Activated CD4-positive, alpha-beta T cell treated with anti-CD3 and anti-CD28 coated beads, Interleukin-2, Interleukin-6, amounts not matched to agents 100 ng/mL and 50 ng/mL, durations not matched to agents 16 hours and 8 hours (primary cell): ENCODE measurements at places on chromosomes 6 and 20.

GRCh38 chr20:58829531-58829941 is 21.2 kb downstream of the GNAS-AS1 start:
- no peak for DNase-seq

DNA sequence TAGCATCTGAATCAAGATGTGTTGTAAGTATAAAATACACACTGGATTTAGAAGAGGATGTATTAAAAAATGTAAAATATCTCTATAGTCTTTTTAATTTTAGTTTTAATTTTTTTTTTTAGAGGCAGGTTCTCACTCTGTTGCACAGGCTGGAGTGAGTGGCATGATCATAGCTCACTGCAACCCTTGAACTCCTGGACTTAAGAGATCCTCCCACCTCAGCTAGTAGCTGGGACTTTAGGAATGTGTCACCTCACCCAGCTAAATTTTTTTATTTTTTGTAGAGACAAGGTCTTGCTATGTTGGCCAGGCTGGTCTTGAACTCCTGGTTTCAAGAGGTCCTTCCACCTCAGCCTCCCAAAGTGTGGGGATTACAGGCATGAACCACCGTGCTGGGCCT is 46.7 kb upstream of the EPB41L1 start:
- no peak for DNase-seq

GRCh38 chr6:82878812-82879211 is 186.8 kb downstream of the UBE3D start:
- no peak for DNase-seq

DNA sequence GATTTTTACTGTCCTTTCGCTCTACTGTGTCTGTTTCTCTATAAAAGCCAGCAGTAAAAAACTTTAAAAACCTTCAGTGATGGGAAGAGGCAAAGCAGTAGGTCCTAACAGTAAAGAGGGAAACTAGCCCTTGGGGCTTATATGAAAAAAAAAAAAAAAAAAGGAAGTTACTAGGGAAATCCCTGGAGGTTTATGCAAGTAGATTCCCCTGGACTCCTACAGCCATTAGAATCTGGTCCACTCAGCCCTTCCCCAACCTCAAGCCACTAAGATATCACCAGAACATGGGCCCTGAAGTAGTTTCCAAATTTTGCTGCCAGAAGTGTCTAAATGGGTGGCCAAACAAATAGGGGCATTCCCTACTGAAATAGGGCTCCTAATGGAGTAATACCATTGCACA is 70.5 kb upstream of the HINT3 start:
- no peak for DNase-seq

- DNase-seq: peak; percentile 33
These were observed 58.9 kb upstream of the SGK1 start for GRCh38 chr6:134376785-134377184.

- no peak for DNase-seq
These were observed 80.8 kb downstream of the CD164 start for GRCh38 chr6:109301418-109301817.

DNA sequence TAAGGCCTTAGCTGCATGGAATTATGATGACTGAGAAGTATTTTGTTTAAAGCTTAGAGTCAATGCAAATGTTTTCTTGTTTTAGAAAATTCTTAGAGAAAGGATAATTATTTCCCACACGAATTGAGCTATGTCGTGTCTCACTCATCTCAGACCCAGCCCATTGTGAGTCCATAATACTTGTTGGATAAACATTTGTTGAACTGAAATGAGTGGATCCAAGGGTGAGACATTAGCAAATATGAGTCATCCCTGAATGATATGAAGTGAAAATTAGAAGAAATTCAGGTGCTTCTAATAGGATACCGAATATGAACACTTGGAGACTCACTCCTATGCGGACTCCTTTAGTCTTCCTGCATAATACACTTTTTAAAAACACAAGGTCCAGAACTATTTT is 41.6 kb upstream of the ARMC2 start:
- no peak for DNase-seq

- peak; percentile 79 for DNase-seq
These were observed 129.1 kb upstream of the SMLR1 start for GRCh38 chr6:130697995-130698535.

DNA sequence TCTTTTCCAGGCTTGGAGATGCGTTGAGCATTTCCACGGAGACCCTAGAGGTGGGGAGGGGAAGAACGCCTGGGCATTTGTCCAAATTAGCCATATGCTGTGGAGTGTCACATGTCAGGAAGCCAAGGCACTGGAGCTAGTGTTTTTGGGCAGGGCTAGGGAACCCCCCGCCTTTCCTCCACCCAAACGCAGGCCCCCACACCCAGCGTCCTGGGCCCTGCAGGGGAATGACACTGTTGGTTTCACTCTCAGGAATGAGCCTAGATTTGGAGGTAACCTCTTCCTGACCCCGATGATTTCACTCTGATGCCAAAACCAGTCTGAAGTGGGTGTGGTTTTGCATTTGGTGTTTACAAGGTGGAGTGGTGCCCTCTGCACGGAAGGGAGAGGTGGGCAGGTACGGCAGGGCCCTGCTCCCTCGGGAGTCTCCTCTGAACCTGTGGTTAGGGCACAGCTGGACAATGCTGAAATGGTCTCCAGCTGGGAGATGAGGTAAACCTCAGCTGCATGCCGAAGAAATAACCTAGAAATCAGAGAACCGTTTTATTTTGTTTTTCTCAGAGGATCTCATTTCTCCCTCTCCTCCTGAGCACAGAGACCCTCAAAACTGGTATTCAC is 29.5 kb downstream of the MTHFD1L start:
- peak; percentile 46 for DNase-seq

- DNase-seq: no peak
These were observed 3.5 kb downstream of the SIRPA start for GRCh38 chr20:1898482-1899240.

GRCh38 chr6:53796791-53797190 is 2.0 kb downstream of the LRRC1 start:
- no peak for DNase-seq

GRCh38 chr6:109083657-109084056 is 11.0 kb downstream of the SESN1 start:
- DNase-seq: no peak

- DNase-seq: peak; percentile 23
These were observed 75.7 kb upstream of the BHLHE23 start for GRCh38 chr20:63082308-63082938.

DNA sequence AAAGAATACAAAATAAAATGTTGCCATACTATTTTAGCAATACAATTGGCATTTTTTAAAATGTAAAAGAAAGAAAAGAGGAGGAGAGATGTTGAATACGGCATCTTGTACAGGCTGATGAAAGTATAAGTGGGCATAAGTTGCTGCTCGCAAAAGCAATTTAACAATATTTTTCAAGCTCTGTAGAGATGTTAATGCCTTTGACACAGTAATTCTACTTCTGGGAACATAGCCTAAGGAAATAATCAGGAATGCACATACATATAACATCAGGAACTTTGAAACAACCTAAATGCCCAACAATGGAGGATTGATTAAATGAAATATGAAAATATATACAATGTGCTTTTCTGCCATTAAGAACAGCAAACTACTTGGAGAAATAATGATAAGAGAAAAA is 80.2 kb downstream of the LRRC1 start:
- DNase-seq: no peak

- DNase-seq: no peak
These were observed 58.8 kb upstream of the FUCA2 start for GRCh38 chr6:143570147-143570853.

GRCh38 chr6:105620878-105621277 is 218.0 kb upstream of the PREP start:
- DNase-seq: peak; percentile 75

DNA sequence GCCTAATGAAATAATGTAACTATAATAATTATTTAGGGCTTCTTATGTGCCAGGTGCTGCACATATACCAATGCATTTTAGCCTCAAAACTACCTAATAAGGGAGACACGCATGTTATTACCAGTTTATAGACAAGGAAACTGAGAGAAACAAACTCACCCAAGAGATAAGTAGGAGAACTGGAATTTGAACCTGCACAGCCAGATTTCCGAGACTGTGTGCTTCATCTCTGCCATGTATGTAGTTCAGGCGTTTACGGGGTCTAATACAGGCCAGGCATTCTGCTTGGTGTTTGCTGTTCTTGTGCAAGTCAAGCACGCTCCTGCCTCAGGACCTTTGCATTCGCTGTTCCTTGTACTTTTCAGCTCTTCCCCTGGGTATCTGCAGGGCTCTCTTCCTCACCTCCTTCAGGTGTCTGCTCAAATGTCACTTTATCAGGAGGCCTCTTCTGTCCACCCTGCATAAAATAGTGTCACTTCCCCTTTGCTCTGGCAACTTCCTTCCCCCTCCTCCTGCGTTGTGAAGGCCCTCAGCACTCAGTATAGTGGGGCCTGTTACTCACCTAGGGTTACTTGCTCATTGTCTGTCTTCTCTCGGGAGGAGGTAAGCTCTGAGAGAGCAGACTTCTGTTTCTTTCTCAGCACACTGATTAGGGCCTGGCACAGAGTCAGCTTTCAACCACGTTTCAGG is 6.1 kb upstream of the NSFL1C start:
- no peak for DNase-seq

- no peak for DNase-seq
These were observed 35.1 kb downstream of the TPD52L1 start for GRCh38 chr6:125188594-125189203.

DNA sequence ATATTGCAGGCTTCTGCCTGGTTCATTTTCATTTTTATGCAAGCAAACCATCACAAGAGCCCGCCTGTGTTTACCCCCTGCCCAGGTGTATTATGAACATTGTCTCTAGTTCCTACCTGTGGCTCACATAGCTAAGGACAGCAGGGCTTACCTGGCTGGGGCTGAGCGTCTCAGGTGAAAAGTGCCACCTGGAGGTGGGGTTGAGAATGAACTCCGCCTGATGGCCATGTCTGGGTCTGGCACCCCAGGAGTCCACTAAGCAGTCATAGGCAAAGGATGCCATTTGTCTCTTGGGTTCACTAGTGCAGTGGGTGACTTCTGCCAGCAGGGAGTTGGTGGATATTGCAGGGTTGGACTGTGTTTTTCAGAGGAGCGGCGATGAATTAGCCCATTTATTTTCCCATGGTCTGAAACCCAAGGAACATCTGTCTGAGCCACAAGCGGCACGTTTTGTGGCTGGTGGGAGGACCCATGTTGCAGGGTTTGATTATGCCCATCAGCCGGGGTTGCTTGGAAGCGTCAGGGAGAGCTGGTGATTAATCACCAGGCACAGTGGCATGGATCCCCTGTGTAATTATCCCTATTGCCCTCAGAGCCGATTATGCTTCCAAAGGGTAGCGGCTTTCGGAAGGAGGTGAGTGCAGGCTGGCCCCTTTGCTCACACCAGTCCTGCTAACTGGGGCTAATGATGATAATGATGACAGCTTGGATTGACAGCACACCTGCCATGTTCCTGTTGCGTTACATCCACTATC is 92.1 kb downstream of the CDH26 start:
- DNase-seq: no peak

DNA sequence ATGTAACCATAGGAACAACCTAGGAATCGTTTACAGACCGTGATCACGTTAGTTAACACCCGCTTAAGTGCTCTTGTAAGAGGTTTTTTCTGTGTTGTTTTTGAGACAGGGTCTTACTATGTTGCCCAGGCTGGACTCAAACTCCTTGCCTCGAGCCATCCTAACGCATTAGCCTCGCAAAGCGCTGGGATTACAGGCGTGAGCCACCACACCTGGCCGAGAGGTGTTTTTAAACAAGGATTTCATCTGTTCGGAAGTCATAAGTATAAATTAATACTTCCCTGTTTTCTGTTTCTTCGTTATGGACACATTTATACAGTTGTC is 727 bp downstream of the MRS2 start:
- DNase-seq: no peak

DNA sequence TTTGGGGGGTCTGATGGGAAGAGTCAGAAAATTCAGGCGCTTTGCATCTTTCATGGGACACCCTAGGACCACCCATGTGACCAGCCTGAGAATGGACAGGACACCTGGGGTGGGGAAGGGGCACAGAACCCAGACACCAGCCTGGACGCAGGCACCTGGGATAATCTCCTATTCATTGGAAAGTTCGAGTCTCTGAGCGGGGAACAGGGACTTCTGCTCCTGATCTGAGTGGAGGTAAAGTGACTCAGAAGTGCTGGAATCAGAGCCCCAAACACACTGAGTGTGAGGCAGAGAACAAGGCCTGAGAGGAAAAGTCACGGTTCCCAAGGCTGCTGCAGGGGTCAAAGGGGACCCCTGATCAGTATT is 1.4 kb downstream of the HLA-B start:
- peak; percentile 14 for DNase-seq

- no peak for DNase-seq
These were observed 137.4 kb upstream of the RNF24 start for GRCh38 chr20:4152696-4153235.

GRCh38 chr6:35496841-35497570 is at the start of gene TEAD3:
TEAD3 (minus strand) TSS chr6:35497079.
- peak; percentile 31 for DNase-seq

DNA sequence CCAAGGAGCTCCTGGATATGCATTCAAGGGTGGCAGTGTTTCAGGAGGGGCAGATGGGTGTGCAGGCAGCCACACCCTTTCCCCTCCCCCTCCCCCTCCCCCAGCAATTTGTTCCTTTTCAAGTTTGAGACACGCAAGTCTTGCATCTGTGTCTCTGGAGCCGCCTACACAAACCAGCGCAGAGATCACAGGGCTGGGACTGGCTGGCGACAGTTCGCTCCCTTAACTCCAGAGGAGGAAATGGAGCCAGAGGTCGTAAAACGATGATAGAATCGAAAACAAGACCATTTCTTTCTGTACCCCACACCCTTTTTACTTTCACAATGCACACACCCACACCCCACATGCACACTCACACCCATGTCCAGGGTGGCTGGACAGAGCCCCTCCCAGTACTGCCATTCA is 163.1 kb downstream of the LY86 start:
- DNase-seq: peak; percentile 48

- DNase-seq: no peak
These were observed 27.3 kb downstream of the NR2E1 start for GRCh38 chr6:108193131-108193530.

GRCh38 chr6:106381881-106382280 is 21.4 kb downstream of the CRYBG1 start:
- no peak for DNase-seq

GRCh38 chr6:39082310-39082709 is 32.7 kb downstream of the SAYSD1 start:
- DNase-seq: no peak

DNA sequence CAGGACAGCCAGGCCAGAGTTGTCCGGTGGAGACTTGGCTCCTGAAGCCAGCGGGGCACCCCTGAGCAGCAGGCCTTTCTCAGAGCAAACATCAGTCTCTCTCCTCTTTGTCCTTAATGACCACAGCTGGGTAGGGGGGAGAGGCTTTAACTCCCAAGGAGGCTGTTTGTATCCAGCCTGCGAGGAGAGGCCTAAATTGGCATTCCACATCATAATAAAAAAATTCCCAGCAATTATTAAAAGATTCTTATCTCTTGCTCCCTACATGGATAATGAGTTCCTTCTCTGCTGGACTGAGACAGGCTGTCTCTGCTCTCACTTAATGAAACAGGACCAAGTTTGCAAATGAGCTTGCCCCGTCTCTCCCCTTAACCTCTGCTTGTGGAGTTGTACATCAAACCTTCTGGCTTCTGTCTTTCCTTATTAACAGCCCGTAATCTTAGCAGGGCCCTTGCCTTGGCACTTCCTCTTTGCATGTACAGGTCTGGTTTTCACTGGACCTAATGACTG is 838.2 kb downstream of the MAFB start:
- DNase-seq: no peak
